ENCODE measurements at places on chromosomes 7 and 10.

GRCh38 chr7:114789871-114790311 lies 132.0 kb upstream of the MDFIC start:
- DNase-seq: no peak

DNA sequence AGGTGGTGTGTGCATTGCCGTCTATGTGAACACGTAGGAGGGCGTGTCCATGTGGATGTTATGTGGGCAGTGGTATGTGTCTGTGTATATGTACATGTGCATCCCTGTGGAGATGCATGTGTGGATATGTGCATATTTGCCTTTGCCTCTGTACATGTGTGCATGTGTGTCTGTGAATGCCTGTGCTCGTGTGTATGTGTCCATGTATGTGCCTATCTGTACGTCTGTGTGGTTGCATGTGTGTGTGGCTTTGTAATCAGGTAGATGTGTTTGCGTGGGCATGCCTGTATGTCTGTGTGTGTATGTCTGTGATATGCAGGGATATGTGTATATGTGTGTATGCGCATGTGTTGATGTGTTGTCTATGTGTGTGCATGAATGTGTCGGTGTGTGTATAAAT lies 19.7 kb downstream of the ADCY1 start:
- no peak for DNase-seq

DNA sequence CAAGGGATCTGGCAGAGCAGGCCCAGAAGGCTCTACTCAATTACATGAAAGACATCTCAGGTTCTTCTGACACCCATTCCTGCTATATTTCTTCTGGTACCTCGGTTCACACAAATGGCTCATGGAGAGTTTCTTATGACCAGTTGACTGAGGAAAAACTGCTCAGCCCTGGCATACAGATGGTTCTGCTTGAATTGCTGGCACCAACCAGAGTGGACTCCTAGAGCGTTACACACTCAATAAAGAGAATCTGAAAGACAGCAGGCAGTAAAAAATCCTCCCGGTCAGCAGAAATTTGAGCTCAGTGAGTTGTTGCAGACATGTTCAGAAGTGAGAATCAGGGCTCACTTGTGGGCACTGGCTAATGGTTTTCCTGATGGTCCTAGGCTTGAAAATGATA lies 434.4 kb downstream of the TCERG1L start:
- DNase-seq: no peak

GRCh38 chr10:11328264-11329061 lies 283.0 kb downstream of the USP6NL start:
- DNase-seq: no peak

DNA sequence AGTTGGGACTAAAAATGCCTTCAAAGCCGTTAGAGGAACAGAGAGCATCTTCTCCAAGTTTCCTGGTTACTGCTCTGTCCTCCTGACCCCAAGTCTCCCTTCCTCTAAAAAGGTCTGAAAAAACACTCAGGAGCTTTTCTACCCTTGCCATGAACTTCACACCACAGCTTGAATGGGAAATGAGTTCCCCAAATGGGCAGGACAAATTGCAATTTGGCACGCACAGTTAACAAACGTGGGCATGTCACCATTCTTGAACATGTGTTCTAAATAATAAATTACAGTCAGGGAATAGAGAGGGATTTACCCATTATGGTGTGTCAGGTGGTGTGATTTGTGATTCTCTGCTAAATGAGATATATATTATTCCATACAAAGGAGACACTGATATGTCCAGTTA lies 91.2 kb upstream of the WNT16 start:
- no peak for DNase-seq

DNA sequence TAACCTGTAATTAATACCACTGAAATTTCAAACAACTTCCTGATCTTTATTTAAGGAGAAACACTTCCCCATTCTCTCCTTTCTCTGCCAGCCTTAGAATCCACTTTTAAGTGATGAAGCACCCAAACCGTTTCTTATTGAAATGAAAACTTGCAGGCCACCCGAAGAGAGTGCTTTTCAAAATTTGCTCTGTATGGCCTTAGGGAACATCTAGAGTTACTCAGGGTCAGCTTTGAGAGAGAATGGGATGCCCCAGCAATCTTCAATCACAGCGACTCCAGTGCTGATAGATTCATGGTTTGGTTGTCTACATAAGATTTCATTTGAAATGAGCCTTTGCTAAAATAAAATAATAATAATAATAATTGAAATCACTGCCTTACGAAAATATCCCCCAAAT lies 323.1 kb downstream of the PCLO start:
- no peak for DNase-seq

- no peak for DNase-seq
Observed at GRCh38 chr7:78703391-78703790, 750.1 kb downstream of the MAGI2 start.

GRCh38 chr10:79394664-79395063 lies 47.4 kb downstream of the PPIF start:
- DNase-seq: no peak

DNA sequence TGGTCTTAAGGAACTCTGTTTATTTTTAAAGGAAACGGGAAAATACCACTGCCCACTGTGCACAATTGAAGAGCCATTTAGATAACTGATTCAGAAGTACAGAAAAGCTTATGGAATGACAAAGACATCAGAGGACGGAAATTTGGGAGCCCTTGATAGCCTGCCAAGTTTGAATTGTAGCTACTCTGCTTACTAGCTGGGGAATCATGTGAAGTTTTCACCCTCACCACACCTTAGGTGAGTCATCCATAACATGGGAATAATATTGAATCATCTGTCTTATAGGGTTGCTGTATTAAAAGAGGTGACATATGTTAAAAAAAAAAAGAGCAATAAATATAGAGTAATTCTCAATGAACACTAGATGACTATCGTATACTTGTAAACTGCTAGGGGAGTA lies 1104.2 kb downstream of the GATA3 start:
- DNase-seq: no peak

GRCh38 chr10:118499186-118499585 lies 96.3 kb downstream of the PRLHR start:
- DNase-seq: no peak

- DNase-seq: no peak
Observed at GRCh38 chr10:133167693-133168616, 7.9 kb downstream of the KNDC1 start.

DNA sequence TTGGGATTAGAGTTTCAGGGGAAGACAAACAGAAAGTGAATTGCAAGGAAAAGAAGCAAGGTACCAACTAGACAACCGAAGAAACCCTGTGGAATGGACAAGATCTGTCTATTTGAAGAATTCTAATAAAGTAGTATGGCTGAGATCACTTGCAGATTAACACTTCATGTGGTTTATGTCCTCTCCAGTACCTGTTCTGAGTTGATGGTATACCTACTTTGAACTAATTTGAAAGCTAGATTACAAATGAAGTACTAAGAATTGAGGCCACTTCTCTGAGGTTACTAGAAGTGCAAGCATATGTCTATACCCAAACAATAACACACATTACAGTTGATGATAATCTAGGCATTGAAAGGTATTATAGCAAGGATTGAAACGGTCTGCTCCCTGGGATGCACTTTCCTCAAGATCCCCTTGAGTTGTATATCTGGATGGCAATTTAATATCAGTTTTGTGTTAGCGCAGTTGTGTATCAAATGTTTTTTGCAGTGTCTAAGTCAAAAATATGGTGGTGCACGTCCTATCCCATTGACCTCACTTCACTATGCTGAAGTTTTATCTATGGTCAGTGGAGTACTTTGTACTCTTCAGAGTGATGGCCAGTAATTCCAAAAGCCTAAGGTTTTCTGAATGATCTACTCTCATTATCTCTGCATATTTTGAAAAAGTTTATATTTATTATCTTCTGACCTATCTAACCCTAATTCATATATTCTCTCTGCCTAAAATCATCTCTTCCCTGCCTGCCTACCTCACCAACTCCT lies 25.9 kb downstream of the ZNF277 start:
- no peak for DNase-seq

- peak; percentile 52 for DNase-seq
Observed at GRCh38 chr7:56074371-56074791, 10.3 kb downstream of the SUMF2 start.

GRCh38 chr7:47901542-47901941 lies 46.7 kb downstream of the PKD1L1 start:
- no peak for DNase-seq

- no peak for DNase-seq
Observed at GRCh38 chr10:112124866-112125265, 58.7 kb downstream of the GPAM start.

DNA sequence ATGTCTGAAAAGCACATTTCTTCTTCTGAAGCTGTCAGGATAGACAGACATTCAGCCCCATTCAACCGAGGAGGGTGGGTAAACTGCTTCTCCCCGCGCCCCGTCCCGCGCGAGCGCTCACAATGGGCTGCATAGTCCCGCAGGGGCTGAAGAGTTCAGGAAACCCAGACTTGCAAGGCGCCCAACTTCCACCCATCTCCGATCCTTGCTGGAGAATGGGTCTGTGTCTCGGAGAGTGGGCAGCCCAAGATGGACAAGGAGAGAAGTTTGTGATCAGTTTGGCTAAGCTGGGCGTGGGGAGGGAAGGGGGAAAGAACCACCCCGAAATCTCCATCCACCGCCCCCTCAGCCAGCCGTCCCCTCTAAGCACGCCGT lies 686 bp downstream of the AASS start:
- no peak for DNase-seq

GRCh38 chr10:111148025-111148424 lies 71.2 kb downstream of the ADRA2A start:
- DNase-seq: no peak

DNA sequence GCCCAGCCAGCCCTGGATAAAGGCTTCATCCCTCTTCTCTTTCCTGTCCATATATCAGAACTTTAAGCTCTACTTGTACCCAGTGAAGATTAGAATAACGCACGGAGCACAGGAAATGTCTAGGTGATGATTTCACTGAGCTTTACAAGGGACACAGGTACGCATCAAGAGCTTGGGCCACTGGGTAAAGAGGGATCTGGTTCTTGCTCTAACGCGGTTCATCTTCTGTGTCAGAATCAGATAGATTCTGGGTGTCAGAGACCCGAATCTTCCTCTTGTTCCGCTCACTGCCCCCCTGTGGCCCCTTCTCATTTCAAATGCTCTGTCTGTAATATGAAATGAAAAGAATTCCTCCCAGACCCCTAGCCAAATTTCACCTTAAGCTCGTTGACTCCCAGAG lies 24.7 kb downstream of the IL2RA start:
- no peak for DNase-seq

DNA sequence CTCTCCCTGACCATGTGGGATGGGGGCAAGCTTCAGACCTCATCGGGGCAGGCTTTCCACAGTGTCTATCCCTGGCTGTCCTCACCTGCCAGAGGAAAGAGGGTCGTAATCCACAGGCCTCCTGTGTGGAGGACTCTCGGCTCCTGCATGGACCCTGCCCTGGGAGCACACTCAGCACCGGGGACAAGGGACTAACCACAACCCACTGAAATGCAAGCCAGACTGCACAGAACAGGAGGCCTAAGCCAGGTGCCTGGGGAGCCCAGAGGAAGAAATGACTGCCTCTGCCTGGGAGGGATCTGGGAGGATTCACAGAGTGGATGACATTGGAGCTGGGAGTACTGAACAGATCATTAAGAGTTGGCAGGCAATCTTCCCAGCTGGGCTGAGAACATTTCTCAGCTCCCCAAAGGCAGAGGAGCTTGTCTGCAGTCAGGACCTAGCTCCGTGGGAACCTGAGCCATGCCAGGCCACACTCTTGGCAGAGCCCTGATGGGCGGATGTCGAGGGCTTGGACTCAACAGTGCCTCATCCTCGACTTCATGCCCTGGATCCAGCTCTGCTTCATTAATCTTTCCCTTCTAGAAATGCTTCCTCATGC lies 213.4 kb downstream of the USP6NL start:
- DNase-seq: no peak

- DNase-seq: no peak
Observed at GRCh38 chr10:29926693-29927048, 132.7 kb downstream of the JCAD start.

GRCh38 chr10:89992575-89992974 lies 291.2 kb downstream of the KIF20B start:
- DNase-seq: peak; percentile 5

- no peak for DNase-seq
Observed at GRCh38 chr10:47049056-47049851, 138.0 kb downstream of the PTPN20 start.

DNA sequence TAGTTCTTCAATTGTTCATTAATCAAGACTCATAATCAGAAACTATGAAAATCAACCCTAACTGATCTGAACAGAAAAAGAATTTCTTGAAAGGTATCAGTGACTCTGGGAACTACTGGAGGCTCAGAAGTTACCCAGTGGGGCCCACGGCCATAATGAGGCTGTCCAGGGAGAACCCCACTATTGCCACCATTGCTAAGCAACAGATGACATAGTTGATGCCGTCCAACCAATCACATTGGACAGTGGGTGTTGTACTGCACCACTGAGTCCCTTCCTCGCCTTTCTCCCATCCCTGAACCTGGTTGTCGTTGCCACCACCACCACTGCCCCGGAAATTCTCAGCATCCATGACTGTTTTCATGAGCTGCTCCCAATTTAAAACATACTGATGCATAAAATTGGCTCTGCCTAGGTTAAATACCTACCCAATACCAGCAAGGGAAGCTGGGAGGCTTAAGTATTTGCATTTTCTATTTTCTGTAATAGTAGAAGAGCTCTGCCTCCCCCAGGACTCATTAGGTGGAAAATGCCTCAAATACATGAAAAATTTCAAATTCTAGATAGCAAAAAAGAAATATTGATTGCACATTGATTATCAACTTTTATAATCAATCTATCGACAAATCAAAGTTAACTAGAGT lies 26.7 kb upstream of the USP6NL start:
- DNase-seq: no peak

GRCh38 chr7:27168265-27168947 lies 3.1 kb upstream of the HOXA9 start:
- no peak for DNase-seq

DNA sequence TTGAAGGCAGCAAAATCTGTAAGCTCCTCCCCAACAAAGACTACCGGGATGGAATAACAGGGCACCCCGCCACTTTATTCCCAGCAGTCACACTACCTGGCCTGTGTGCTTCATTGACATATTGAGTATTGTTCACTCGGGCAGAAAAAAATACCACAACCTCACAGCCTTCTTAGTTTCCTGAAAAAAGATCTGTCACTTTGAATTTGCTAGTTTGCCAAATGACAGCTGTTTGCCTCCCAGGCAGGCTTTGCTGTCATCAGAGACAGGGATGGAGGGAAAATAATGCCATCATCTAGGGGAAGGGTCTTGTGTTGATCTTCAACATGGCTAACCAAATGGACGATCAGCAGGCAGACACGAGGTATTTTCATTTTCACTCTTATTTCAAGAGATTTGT lies 26.9 kb downstream of the BMPER start:
- no peak for DNase-seq

GRCh38 chr7:75639071-75639885 lies 99.5 kb downstream of the HIP1 start:
- DNase-seq: peak; percentile 26

GRCh38 chr7:80641548-80641947 lies 3.1 kb downstream of the CD36 start:
- DNase-seq: no peak

- no peak for DNase-seq
Observed at GRCh38 chr7:128352636-128353035, 8.9 kb downstream of the PRRT4 start.
